ENCODE measurements at places on chromosomes 12 and 14.

DNA sequence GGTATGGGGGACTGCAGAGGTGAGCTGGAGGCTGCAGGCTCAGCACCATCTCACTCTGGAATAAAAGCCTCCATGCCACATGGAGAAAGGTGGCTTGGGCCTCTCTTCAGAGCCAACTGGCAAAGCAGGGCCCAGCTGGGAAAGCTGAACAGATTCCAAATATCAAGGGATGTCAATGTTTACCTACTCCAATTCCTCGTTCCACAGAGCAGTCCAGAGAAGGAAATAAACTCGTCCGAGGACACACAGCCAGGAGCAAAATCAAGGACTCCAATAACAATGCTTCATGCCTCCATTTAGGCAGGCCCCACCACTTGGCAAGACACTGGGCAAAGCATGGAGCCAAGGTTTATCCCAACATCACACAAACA lies 36.3 kb upstream of the PNMA1 start:
- H3K4me3 ChIP-seq: no peak overlapping the region
- no peaks in the 10 kb centered on the region for H3K36me3 ChIP-seq
- peak overlapping the region; percentile 97 for H3K27ac ChIP-seq
- no peak for DNase-seq

- no peaks in the 10 kb centered on the region for H3K27me3 ChIP-seq
- DNase-seq: no peak
- no peaks in the 10 kb centered on the region for H3K4me1 ChIP-seq
- H3K36me3 ChIP-seq: no peaks in the 10 kb centered on the region
These were observed 34.8 kb downstream of the ATL1 start for GRCh38 chr14:50594577-50595316.

GRCh38 chr14:55874785-55875184 lies 243.4 kb upstream of the PELI2 start:
- H3K27me3 ChIP-seq: no peaks in the 10 kb centered on the region
- no peak overlapping the region for H3K27ac ChIP-seq
- no peaks in the 10 kb centered on the region for H3K4me1 ChIP-seq
- no peaks in the 10 kb centered on the region for H3K36me3 ChIP-seq
- H3K4me3 ChIP-seq: no peak overlapping the region
- no peak for DNase-seq

- DNase-seq: peak; percentile 57
- no peaks in the 10 kb centered on the region for H3K27me3 ChIP-seq
- no peaks in the 10 kb centered on the region for H3K36me3 ChIP-seq
- H3K4me1 ChIP-seq: no peaks in the 10 kb centered on the region
These were observed 674 bp downstream of the VDR start for GRCh38 chr12:47903927-47904712.

DNA sequence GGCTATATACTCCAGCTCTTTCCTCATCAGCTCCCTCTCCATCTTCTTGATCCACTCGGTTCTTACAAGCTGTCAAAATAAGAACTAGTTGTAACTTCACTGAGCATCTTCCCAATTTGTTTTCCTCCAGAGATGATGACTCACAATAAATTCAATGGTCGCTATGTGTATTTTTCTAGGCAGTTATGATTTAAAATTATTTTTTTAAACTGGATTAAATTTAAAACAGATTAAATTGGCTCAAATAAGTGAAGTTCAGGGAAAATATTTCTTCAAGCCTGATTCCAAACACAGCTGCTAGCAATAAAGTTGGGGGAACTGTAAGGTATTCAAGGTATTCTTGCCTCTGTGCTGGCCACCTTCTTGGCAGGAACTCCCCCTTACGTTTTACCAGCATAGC lies 717.7 kb upstream of the USP15 start:
- H3K36me3 ChIP-seq: no peaks in the 10 kb centered on the region
- no peak for DNase-seq
- no peak overlapping the region for H3K27ac ChIP-seq

GRCh38 chr12:12714276-12715021 lies 2.7 kb upstream of the CDKN1B start:
- no peaks in the 10 kb centered on the region for H3K4me1 ChIP-seq
- peak overlapping the region; percentile 100 for H3K27ac ChIP-seq
- DNase-seq: no peak
- H3K27me3 ChIP-seq: no peaks in the 10 kb centered on the region

DNA sequence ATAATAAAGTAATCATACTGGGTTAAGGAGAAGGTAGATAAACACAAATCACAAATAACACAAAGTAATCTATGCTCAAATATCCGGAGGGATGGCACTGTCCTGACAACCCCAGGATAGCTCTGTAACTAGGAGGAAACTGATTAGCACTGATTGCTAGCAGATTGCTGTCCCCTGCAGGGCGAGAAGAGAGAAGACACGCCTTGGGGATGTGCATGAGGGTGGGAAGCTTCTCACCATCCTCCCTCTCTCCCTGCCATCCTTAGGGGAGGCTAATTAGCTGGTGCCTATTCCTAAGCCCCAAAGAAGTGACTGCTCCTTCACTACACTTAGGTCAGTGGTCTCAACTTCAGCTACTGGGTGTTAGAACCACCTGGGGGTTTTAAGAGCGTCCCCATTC lies 27.0 kb upstream of the TMEM260 start:
- DNase-seq: no peak
- H3K36me3 ChIP-seq: no peaks in the 10 kb centered on the region
- no peak overlapping the region for H3K4me3 ChIP-seq
- H3K4me1 ChIP-seq: no peaks in the 10 kb centered on the region

DNA sequence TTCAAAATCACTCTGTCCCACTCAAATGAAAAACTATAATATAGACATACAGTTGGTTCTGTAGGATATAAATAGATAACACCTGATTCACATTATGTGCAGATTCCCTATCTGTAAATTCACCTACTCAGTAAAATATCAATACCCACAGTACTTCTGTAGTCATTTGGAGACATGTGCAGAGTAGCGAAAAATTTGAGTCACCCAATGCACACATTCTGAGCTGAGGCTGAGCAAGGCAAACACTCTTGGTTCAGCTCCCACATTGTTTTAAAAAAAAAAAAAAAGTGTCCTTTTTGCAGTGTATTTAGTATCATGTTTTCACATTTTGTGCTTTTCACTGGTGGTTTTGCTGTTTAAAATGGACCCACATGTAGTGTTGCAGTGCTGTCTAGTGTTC lies 27.3 kb upstream of the BBS10 start:
- no peak overlapping the region for H3K27ac ChIP-seq
- no peaks in the 10 kb centered on the region for H3K27me3 ChIP-seq

DNA sequence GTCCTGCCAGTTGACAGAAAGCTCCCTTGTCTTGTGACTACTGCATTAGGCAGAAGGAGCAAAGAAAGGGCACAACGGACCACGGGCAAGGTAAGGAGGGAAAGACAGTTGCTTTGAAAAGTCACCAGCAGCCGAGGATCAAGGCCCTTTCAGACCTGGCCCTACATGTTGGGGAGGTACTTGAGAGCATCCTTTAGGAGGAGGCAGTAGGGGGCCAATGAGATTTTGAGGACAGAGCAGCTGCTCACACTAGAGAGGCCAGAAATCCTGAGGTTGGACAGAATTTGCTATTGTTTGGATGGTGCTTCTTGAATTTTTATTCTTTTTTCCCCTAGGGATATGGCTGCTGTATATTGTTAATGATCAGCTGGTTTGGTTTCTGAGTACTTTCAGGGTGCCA lies 135.5 kb upstream of the PZP start:
- no peak overlapping the region for H3K4me3 ChIP-seq
- no peak for DNase-seq
- H3K4me1 ChIP-seq: no peaks in the 10 kb centered on the region
- H3K36me3 ChIP-seq: no peaks in the 10 kb centered on the region
- H3K27ac ChIP-seq: no peak overlapping the region
- H3K27me3 ChIP-seq: no peaks in the 10 kb centered on the region

- H3K36me3 ChIP-seq: no peaks in the 10 kb centered on the region
- H3K4me3 ChIP-seq: no peak overlapping the region
- no peak overlapping the region for H3K27ac ChIP-seq
- H3K4me1 ChIP-seq: no peaks in the 10 kb centered on the region
These were observed 602.8 kb downstream of the ALG10 start for GRCh38 chr12:34625116-34625515.

GRCh38 chr12:55744340-55745030 lies 1.6 kb downstream of the GDF11 start:
- peak overlapping the region; percentile 83 for H3K27ac ChIP-seq
- DNase-seq: no peak
- H3K36me3 ChIP-seq: no peaks in the 10 kb centered on the region
- no peaks in the 10 kb centered on the region for H3K4me1 ChIP-seq

DNA sequence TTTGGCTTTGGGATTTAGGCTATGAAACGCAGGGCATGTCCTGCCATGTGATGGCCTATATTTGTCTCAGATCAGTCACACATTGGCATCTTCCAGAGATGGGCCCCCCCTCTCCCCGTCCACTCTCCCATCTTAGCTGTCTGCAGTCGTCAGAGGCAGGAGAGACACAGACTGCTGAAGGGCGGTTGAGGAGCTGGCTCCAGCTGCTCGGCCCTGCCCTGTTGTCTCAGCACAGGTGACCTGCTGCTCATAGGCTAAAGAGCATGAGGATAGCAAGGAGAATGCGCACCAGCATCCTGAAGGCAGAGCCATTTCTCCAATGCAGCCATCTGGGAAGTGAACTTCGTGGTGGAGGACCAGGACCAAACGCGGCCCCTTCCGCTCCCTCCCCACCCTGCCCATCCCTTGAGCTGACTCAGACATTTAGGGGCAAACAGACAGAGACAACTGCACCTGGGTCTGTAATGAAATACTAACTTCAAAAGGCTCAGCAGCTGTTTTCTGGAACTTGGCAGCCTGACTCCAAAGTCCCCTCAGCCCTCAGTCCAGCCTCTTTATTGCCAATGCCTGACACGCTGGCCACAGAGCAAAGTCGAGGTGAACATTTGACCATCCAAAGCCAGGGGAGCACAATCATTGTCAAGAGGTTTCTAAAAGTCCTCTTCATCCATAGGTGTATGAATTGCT lies 22.3 kb downstream of the FZD10 start:
- no peaks in the 10 kb centered on the region for H3K27me3 ChIP-seq
- no peak overlapping the region for H3K4me3 ChIP-seq
- no peak overlapping the region for H3K27ac ChIP-seq
- no peak for DNase-seq

DNA sequence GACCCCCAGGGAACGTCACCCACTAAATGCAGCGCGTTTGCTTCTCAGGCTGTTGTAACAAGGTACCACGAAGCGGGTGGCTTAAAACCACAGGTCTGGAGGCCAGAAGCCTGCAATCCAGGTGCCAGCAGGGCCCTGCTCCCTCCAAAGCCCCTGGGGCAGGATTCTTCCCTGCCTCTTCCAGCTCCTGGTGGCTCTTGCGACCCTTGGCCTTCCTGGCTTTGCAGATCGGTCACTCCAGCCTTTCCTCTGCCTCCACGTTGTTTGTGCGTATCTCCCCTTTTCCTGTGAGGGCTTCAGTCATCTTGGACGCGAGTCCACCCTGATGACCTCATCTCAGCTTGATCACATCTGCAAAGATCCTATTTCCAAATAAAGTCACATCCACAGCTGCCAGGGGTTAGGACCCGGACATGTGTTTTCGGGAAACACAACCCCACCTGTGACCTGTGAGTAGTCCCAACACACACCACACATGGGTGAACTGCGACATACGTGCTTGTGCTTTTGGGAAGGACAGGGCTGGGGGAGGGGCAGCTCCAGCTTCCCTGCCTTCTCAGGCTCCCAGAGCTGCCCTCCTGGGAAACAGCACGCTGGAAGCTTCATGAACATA lies 114.5 kb upstream of the NCOR2 start:
- H3K36me3 ChIP-seq: no peaks in the 10 kb centered on the region
- no peaks in the 10 kb centered on the region for H3K4me1 ChIP-seq
- H3K4me3 ChIP-seq: no peak overlapping the region

- H3K27ac ChIP-seq: no peak overlapping the region
- no peaks in the 10 kb centered on the region for H3K36me3 ChIP-seq
- no peak overlapping the region for H3K4me3 ChIP-seq
- H3K27me3 ChIP-seq: no peaks in the 10 kb centered on the region
- DNase-seq: no peak
These were observed 27.0 kb upstream of the HIF1A start for GRCh38 chr14:61668282-61668681.

DNA sequence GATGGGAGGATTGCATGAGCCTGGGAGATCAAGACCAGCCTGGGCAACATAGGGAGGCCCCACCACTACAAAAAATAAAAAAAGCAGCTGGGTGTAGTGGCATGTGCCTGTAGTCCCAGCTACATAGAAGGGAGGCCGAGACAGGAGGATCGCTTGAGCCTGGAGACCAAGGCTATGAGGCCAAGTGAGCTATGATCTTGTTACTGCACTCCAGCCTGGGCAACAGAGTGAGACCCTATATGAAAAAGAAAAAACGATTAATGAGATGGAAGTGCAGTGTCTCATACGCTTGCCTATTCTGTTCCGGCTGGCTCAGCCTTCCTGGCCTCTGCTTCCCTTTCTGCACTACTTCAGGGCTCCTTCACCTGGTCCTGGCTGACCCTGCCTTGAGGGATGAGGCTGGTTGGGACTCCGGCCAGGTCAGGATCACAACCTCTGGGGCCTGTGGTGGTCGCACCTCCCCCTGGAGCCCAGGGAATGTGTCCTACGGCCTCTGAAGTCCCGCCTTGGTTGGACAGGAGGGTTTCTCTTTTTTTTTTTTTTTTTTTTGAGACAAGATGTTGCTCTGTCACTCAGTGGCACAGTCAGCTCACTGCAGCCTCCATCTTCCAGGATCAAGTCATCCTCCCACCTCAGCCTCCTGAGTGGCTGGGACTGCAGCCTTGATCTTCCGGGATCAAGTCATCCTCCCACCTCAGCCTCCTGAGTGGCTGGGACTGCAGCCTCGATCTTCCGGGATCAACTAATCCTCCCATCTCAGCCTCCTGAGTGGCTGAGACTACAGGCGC lies 10.7 kb downstream of the TEDC1 start:
- no peaks in the 10 kb centered on the region for H3K36me3 ChIP-seq
- H3K27me3 ChIP-seq: no peaks in the 10 kb centered on the region
- no peak overlapping the region for H3K27ac ChIP-seq
- DNase-seq: no peak

DNA sequence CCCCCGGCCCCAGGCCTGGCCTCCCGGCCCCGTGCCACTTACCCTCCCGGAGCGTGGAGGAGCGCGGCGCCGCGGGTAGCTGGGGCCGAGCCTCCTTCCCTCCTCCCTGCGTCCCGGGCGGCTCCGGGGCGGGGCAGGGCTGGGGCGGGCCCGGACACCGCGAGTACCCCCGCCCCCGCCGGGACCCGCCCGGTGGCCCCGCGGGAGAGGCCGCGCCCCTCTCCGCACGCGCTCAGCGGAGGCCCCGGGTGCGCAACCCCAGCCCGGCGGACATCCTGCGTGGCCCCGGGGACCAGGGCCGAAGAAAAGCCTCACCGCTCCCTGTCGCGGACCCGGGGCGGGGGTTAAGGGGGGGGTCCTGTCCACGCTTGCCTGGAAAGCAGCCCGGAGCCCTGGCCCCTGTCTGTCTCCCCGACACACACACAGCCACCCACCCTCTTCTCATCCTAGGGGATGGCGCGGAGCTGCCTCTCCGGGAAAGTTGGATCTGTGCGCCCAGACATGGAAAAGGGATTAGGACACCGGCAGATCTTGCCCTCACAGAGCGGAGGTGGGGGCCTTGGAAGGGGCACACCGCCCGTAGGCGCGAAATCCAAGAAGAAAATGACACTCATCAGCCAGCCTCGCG lies at the start of gene SYNE3:
TSS of gene SYNE3 (minus strand) at position 97 of the 628 bp plus-strand sequence. CDS start 40,829 bp downstream, outside the sequence.
- H3K27me3 ChIP-seq: no peaks in the 10 kb centered on the region
- peak within 1 kb of the TSS; percentile 91 for H3K27ac ChIP-seq
- H3K36me3 ChIP-seq: no peaks in the 10 kb centered on the region
- no peaks in the 10 kb centered on the region for H3K4me1 ChIP-seq
- H3K4me3 ChIP-seq: peak within 1 kb of the TSS; percentile 63

- H3K36me3 ChIP-seq: no peaks in the 10 kb centered on the region
- H3K4me3 ChIP-seq: peak overlapping the region; percentile 62
- peak overlapping the region; percentile 94 for H3K27ac ChIP-seq
These were observed 815 bp downstream of the COQ10A start for GRCh38 chr12:56267443-56268071.

GRCh38 chr12:51323317-51323960 lies 535 bp downstream of the BIN2 start:
- no peak for DNase-seq
- no peaks in the 10 kb centered on the region for H3K27me3 ChIP-seq
- H3K27ac ChIP-seq: no peak overlapping the region
- H3K4me3 ChIP-seq: no peak overlapping the region
- H3K4me1 ChIP-seq: no peaks in the 10 kb centered on the region
- H3K36me3 ChIP-seq: no peaks in the 10 kb centered on the region

Measured in uterus (tissue), 4 donors.